CD8-positive, alpha-beta memory T cell (primary cell): ENCODE measurements at places on chromosomes 3 and 15.

- no peak for DNase-seq
These were observed 617.0 kb upstream of the ROBO1 start for GRCh38 chr3:80384811-80385210.

GRCh38 chr3:167188592-167188991, 191.5 kb downstream of the ZBBX start:
- DNase-seq: no peak

GRCh38 chr3:44240061-44240460, 1.6 kb upstream of the TOPAZ1 start:
- no peak for DNase-seq

- DNase-seq: no peak
These were observed 6.5 kb downstream of the TAGLN3 start for GRCh38 chr3:112005091-112005672.
